ENCODE measurements at places on chromosomes 7 and 10. TPM values are rescaled to one million over a fixed set of nuclear protein-coding genes. Genes with fewer than 3 reads are reported as not detected.

The SLC13A1 gene
- not detected for polyA plus RNA-seq

The RNF32 gene
- polyA plus RNA-seq, result 0.40 TPM

The VPS37D gene
- 0.17 TPM for polyA plus RNA-seq

The HPSE2 gene
- polyA plus RNA-seq, result 1.2 TPM

DNA sequence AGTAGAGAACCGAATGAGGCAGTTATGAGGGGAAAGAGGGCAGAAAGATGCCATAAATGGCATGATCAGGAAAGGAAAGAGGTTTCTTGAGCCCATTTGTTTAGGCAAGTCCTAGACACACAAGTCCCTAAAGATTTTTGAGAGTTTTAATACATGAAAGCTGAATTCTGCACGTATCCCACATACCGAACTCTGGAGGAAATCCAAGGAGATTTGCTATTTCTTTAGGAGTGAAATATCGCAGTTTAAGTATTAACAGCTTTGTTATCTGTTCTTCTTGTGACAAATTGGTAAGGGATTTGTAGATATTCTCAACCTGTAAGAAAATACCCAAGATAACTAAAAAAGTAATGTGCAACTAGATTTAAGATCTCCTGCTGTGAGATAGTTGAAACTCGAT lies 23.7 kb upstream of the CUBN start:
- no peak for DNase-seq

- no peak for DNase-seq
Measured at GRCh38 chr10:6228010-6228511, 25.3 kb downstream of the PFKFB3 start.

GRCh38 chr7:110856704-110857103 lies 234.2 kb upstream of the LRRN3 start:
- DNase-seq, result no peak

- no peak for DNase-seq
Measured at GRCh38 chr10:71259815-71260501, 47.6 kb downstream of the UNC5B start.

DNA sequence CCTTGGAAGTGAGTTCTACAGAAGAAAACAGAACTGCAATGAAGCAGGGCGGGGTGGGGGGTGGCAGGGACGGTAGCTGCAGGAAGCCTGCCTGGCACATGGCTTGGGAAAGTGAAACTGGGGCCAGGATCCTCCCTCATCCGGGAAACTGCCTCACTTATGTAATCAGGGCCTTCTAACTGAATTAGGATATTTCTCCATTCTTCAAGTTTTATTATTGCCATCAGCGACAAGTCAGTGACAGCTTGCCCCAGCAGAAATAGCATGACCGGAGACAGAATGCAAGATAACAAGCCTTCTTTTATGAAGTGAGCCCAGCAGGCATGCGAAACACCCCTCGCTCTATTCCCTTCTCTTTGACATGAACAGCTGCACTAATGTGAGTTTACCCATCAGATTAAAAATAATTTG lies 77.5 kb upstream of the CACUL1 start:
- DNase-seq, result no peak

- no peak for DNase-seq
Measured at GRCh38 chr7:33986951-33987947, 81.9 kb downstream of the BMPER start.

- no peak for DNase-seq
Measured at GRCh38 chr7:113722006-113722405, 196.8 kb downstream of the PPP1R3A start.
